ENCODE measurements at places on chromosomes 2 and 18. TPM values are rescaled to one million over a fixed set of nuclear protein-coding genes. Genes with fewer than 3 reads are reported as not detected.

The SLC23A3 gene
- total RNA-seq, result 0.48 TPM

The SCYGR7 gene
- not detected for total RNA-seq

The TBR1 gene
- total RNA-seq, result not detected

The RSAD2 gene
- 9.4 TPM for total RNA-seq

The CHRNG gene
- not detected for total RNA-seq

The CRYGC gene
- not detected for total RNA-seq

The DSG4 gene
- total RNA-seq, result not detected

The MARCO gene
- not detected for total RNA-seq

The KIF1A gene
- not detected for total RNA-seq

The DSC2 gene
- total RNA-seq, result 0.32 TPM

The FBLN7 gene
- 0.25 TPM for total RNA-seq

The EIF2AK2 gene
- 43.9 TPM for total RNA-seq

The CNTNAP5 gene
- total RNA-seq, result not detected

The MGAT4A gene
- total RNA-seq, result 96.4 TPM

The FRZB gene
- not detected for total RNA-seq

The PPP1R1C gene
- not detected for total RNA-seq

The RAMP1 gene
- total RNA-seq, result 3.9 TPM

The CHCHD5 gene
- total RNA-seq, result 24.1 TPM

The ALS2 gene
- 28.6 TPM for total RNA-seq

The UGT1A5 gene
- not detected for total RNA-seq

The PROKR1 gene
- total RNA-seq, result not detected

Measured in natural killer cell (primary cell).